ENCODE measurements at places on chromosomes 5 and 9. TPM values are rescaled to one million over a fixed set of nuclear protein-coding genes. Genes with fewer than 3 reads are reported as not detected.
A peak's percentile ranks its signal among the peaks of the same experiment; 100 is the strongest.

The KLF4 gene
- 107 TPM for total RNA-seq

GRCh38 chr5:102778478-102778877 is 23.4 kb downstream of the PAM start:
- H3K36me3 ChIP-seq: no peaks in the 10 kb centered on the region
- no peak for DNase-seq
- peaks cover 24% of the 10 kb centered on the region for H3K4me1 ChIP-seq
- no peak overlapping the region for H3K27ac ChIP-seq
- no peak overlapping the region for H3K4me3 ChIP-seq

The PPP3R2 gene
- total RNA-seq: not detected

The CAPSL gene
- 8.7 TPM for total RNA-seq

DNA sequence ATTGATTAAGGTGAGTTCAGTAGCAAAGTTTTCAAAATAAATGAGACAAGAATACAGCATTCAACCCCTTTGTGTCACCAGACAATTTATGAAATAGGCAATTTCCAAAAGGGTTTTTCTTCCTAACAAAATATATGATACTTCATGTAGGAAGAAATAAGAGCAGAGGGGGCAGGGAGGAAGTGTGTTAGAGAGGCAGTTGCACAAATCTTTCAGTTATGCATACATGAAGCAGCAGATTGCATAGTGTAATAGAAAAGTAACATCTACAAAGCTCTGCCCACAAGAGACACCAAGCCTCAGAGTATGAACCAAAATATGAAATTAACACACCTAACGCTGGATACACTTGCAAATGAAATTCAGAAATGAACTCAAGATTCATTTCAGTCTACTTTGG is 157.0 kb downstream of the DENND1A start:
- no peaks in the 10 kb centered on the region for H3K36me3 ChIP-seq
- no peak overlapping the region for H3K4me3 ChIP-seq
- H3K27ac ChIP-seq: no peak overlapping the region
- H3K4me1 ChIP-seq: no peaks in the 10 kb centered on the region
- no peaks in the 10 kb centered on the region for H3K27me3 ChIP-seq

The RNF44 gene
- 55.1 TPM for total RNA-seq

DNA sequence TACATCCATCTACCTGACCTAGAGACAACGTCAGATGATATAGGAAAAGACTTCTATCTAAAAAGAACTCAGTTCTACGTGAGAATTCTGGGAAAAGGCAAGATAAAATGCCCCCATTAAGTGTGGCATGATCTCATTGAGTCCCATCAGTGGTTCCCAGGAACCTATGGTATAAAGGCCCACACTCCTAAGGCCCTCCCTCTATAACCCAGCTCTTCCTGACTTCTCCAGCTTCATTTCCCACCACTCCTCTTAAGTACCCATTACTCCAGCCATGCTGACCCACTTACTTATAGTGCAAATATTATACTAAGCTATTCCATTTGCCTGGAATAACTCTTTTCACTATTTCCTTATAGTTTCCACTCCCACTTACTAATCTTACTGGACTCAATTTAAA is 95.4 kb upstream of the NR5A1 start:
- no peak for DNase-seq
- H3K27ac ChIP-seq: peak overlapping the region; percentile 73
- no peaks in the 10 kb centered on the region for H3K27me3 ChIP-seq
- no peak overlapping the region for H3K4me3 ChIP-seq

GRCh38 chr9:89502671-89503070 is 4.8 kb upstream of the SEMA4D start:
- H3K36me3 ChIP-seq: no peaks in the 10 kb centered on the region
- no peak overlapping the region for H3K27ac ChIP-seq
- H3K27me3 ChIP-seq: no peaks in the 10 kb centered on the region
- no peak for DNase-seq
- peaks cover 7% of the 10 kb centered on the region for H3K4me1 ChIP-seq
- H3K4me3 ChIP-seq: no peak overlapping the region

- no peaks in the 10 kb centered on the region for H3K27me3 ChIP-seq
- no peak overlapping the region for H3K27ac ChIP-seq
- peak; percentile 32 for DNase-seq
- H3K36me3 ChIP-seq: no peaks in the 10 kb centered on the region
These were observed 511.5 kb downstream of the FOXD4L5 start for GRCh38 chr9:64773491-64773931.

- no peaks in the 10 kb centered on the region for H3K36me3 ChIP-seq
- H3K4me3 ChIP-seq: no peak overlapping the region
- no peaks in the 10 kb centered on the region for H3K4me1 ChIP-seq
- DNase-seq: no peak
- H3K27me3 ChIP-seq: no peaks in the 10 kb centered on the region
These were observed 580.8 kb downstream of the BNC2 start for GRCh38 chr9:16289639-16290038.

GRCh38 chr5:133371371-133372155 is 240.8 kb downstream of the FSTL4 start:
- no peaks in the 10 kb centered on the region for H3K4me1 ChIP-seq
- H3K27ac ChIP-seq: no peak overlapping the region
- DNase-seq: no peak
- no peak overlapping the region for H3K4me3 ChIP-seq
- no peaks in the 10 kb centered on the region for H3K27me3 ChIP-seq
- no peaks in the 10 kb centered on the region for H3K36me3 ChIP-seq

- H3K4me1 ChIP-seq: peaks cover 11% of the 10 kb centered on the region
- no peak for DNase-seq
- H3K36me3 ChIP-seq: no peaks in the 10 kb centered on the region
- H3K4me3 ChIP-seq: no peak overlapping the region
- H3K27me3 ChIP-seq: no peaks in the 10 kb centered on the region
- H3K27ac ChIP-seq: no peak overlapping the region
These were observed 15.1 kb downstream of the TEK start for GRCh38 chr9:27124151-27124550.

- no peak for DNase-seq
- H3K36me3 ChIP-seq: no peaks in the 10 kb centered on the region
- no peaks in the 10 kb centered on the region for H3K4me1 ChIP-seq
- no peaks in the 10 kb centered on the region for H3K27me3 ChIP-seq
- H3K4me3 ChIP-seq: no peak overlapping the region
These were observed 136.9 kb downstream of the SEMA5A start for GRCh38 chr5:9408964-9409363.

The PTGR1 gene
- total RNA-seq: 42.7 TPM

DNA sequence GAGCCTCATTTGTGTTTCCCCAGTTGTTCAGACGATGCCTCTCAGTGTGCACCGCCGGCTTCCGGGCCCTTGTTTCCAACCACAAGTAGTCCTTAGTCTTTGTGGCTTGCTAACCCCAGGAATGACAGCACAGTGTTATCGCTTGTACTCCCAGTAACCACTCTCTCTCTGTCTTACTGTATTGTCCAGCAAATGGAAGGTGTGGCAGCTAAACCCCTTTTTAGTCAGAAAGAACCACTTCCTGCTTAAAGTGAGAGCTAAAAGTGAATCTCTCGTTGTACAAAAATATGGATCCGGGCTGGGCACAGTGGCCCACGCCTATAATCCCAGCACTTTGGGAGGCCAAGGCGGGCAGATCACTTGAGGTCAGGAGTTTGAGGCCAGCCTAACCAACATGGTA is 61.3 kb downstream of the ENC1 start:
- DNase-seq: no peak
- no peaks in the 10 kb centered on the region for H3K27me3 ChIP-seq
- no peaks in the 10 kb centered on the region for H3K36me3 ChIP-seq
- peaks cover 25% of the 10 kb centered on the region for H3K4me1 ChIP-seq
- no peak overlapping the region for H3K27ac ChIP-seq

DNA sequence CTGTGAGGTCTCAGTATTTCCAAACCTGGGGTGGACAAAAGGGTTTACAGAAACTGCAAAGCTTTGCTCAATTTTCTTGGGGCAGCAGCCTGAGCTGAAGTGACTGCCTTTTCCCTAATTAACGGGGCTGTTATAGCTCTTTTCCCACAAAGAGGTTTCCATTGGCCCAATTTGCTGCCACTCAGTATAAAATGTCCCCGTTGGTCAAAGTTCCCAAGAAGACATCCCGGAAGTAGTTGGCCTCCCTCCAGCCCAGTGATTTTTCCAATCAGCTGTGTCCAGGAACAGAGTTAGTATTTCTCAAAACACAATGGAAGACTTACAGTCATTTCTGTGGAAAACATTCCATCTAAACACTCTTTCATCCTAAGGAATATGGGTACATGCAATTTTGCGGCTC is 643.6 kb downstream of the ACTL7B start:
- DNase-seq: no peak
- H3K36me3 ChIP-seq: no peaks in the 10 kb centered on the region
- H3K4me1 ChIP-seq: no peaks in the 10 kb centered on the region
- H3K27me3 ChIP-seq: no peaks in the 10 kb centered on the region

The ERP44 gene
- total RNA-seq: 27.9 TPM

- H3K4me1 ChIP-seq: no peaks in the 10 kb centered on the region
- H3K36me3 ChIP-seq: no peaks in the 10 kb centered on the region
- H3K27me3 ChIP-seq: no peaks in the 10 kb centered on the region
- DNase-seq: no peak
These were observed 280.8 kb downstream of the CDH10 start for GRCh38 chr5:24363789-24364481.

The CCIN gene
- 0.18 TPM for total RNA-seq

- no peaks in the 10 kb centered on the region for H3K36me3 ChIP-seq
- no peak for DNase-seq
- H3K4me1 ChIP-seq: no peaks in the 10 kb centered on the region
- H3K27ac ChIP-seq: no peak overlapping the region
These were observed 565.7 kb upstream of the FTMT start for GRCh38 chr5:121285801-121286521.

The IFNK gene
- total RNA-seq: not detected

- peak; percentile 20 for DNase-seq
- no peaks in the 10 kb centered on the region for H3K4me1 ChIP-seq
- H3K4me3 ChIP-seq: no peak overlapping the region
- H3K27me3 ChIP-seq: no peaks in the 10 kb centered on the region
- H3K36me3 ChIP-seq: no peaks in the 10 kb centered on the region
These were observed 10.7 kb upstream of the COL5A1 start for GRCh38 chr9:134630861-134631260.

The PRSS3 gene
- total RNA-seq: 0.65 TPM

DNA sequence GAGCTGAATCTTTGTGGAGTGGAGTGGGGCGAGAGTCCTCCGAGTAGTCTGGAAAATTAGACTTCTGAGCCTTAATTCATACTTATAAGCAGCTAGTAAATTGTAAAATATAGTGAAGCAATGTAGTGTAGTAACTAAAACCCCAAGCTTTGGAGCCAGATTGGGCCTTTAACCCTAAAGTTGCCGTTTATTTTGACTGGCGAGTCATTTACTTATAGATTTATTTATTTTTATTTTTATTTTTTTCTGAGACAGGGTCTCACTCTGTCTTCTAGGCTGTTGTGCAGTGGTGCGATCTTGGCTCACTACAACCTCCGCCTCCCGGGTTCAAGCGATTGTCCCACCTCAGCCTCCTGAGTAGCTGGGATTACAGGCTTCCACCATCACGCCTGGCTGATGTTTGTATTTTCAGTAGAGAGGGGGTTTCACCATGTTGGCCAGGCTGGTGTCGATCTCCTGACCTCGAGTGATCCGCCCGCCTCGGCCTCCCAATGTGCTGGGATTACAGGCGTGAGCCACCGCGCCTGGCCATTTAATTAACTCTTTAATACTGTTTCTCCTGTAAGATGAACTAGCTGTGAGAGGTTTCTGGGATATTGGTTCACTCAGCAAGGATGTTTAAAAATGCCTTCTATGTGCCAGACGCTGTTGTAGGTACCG is 687 bp upstream of the RPS23 start:
- peak overlapping the region; percentile 81 for H3K27ac ChIP-seq
- no peaks in the 10 kb centered on the region for H3K27me3 ChIP-seq
- H3K36me3 ChIP-seq: peaks cover 36% of the 10 kb centered on the region
- H3K4me1 ChIP-seq: peaks cover 14% of the 10 kb centered on the region
- DNase-seq: no peak

- H3K4me1 ChIP-seq: no peaks in the 10 kb centered on the region
- H3K27me3 ChIP-seq: no peaks in the 10 kb centered on the region
- no peaks in the 10 kb centered on the region for H3K36me3 ChIP-seq
These were observed 16.1 kb upstream of the FAM174A start for GRCh38 chr5:100519075-100519474.

The SPINK7 gene
- total RNA-seq: not detected

DNA sequence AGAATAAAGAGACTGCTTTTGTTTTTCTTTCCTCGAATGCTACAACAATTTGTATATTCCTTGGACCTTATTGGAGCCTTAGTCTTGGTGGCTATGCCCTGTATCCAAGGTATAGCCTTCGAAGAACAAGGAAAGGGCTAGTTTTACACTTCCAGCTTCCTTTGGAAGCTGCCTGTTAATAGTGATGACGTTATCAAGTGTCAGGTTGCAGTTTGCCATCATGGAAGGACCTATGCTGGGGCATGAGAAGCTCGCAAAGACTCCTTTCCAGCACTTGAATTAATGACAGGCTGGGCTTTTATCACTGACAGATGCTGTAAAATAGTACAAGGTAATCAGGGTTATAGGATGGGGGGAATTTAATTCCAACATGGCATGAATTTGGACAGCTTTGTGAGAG is 157.9 kb downstream of the KDM4C start:
- no peak overlapping the region for H3K27ac ChIP-seq
- no peak overlapping the region for H3K4me3 ChIP-seq
- no peaks in the 10 kb centered on the region for H3K4me1 ChIP-seq
- no peaks in the 10 kb centered on the region for H3K27me3 ChIP-seq
- no peaks in the 10 kb centered on the region for H3K36me3 ChIP-seq

The C9orf50 gene
- total RNA-seq: not detected

GRCh38 chr9:99828417-99829176 is 6.9 kb downstream of the NR4A3 start:
- no peak for DNase-seq
- no peak overlapping the region for H3K4me3 ChIP-seq
- H3K4me1 ChIP-seq: peaks cover 27% of the 10 kb centered on the region
- H3K27me3 ChIP-seq: peaks cover 60% of the 10 kb centered on the region

GRCh38 chr9:124280176-124280691 is 22.5 kb downstream of the NEK6 start:
- H3K4me3 ChIP-seq: no peak overlapping the region
- H3K4me1 ChIP-seq: peaks cover 91% of the 10 kb centered on the region
- H3K27ac ChIP-seq: peak overlapping the region; percentile 85
- no peaks in the 10 kb centered on the region for H3K36me3 ChIP-seq
- no peaks in the 10 kb centered on the region for H3K27me3 ChIP-seq
- peak; percentile 64 for DNase-seq

The MARCOL gene
- total RNA-seq: not detected

- H3K4me3 ChIP-seq: no peak overlapping the region
- DNase-seq: no peak
- H3K27ac ChIP-seq: no peak overlapping the region
These were observed 166.4 kb downstream of the PRR16 start for GRCh38 chr5:120630550-120630949.

The LCN9 gene
- total RNA-seq: not detected

The PAXX gene
- 45.1 TPM for total RNA-seq

The BRD8 gene
- 56.9 TPM for total RNA-seq

DNA sequence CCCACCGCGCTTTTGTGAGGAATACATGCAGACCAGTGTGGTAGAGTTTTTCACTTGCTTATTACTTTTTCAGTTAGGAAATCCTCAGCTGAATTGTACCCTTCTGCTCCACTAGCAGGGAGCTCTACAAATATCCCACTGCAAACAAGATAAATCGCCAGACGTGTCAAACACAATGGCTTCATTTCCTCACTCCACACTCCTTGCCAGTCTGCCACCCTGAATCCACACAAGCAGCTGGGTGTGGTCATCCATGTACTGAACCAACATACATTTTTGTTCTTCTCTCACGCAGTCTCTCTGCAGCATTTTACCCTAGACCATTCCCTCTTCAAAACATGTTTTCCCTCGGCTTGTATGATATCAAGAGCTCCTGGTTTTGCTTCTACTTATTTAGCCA is 3.7 kb upstream of the ROR2 start:
- no peaks in the 10 kb centered on the region for H3K36me3 ChIP-seq
- H3K4me3 ChIP-seq: no peak overlapping the region
- H3K27me3 ChIP-seq: peaks cover 34% of the 10 kb centered on the region
- peaks cover 20% of the 10 kb centered on the region for H3K4me1 ChIP-seq
- no peak overlapping the region for H3K27ac ChIP-seq
- DNase-seq: no peak
